Hematopoietic multipotent progenitor cell treated with erythropoietin and hydrocortisone succinate and interleukin-3 and kit ligand, for 4 days (in vitro differentiated cells): ENCODE measurements at places on chromosomes 5 and 9.

- DNase-seq = peak; percentile 6
Observed at GRCh38 chr5:57111993-57112392, 61.9 kb upstream of the GPBP1 start.

GRCh38 chr5:134539732-134540131 lies 14.3 kb downstream of the JADE2 start:
- DNase-seq = no peak

GRCh38 chr5:2740051-2740875 lies 11.2 kb downstream of the IRX2 start:
- DNase-seq = no peak

GRCh38 chr9:6640268-6641051 lies 5.1 kb downstream of the GLDC start:
- DNase-seq = no peak

DNA sequence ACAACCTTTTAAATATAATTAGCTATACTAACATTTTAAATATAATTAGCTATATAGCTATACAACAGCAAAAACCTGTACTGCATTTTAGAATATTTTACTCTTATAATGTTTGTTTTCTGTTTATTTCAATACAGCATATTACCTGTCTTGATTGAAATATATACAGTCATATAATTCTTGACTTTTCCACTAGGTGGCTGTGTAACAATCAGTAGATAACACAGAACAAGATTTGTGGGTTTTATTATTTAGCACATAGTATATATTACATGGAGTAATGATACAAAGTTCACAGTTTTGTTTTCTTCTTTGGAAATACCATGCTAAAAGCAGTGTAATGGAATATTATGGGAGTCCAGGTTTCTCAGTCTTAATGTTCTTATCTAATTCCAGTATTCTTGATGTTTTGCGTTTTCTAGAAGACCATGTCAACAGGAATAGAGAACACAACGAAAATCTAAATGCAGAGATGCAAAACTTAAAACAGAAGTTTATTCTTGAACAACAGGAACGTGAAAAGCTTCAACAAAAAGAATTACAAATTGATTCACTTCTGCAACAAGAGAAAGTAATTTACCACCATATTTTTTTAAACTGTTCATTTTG lies 13.3 kb downstream of the HMMR start:
- peak; percentile 48 for DNase-seq

DNA sequence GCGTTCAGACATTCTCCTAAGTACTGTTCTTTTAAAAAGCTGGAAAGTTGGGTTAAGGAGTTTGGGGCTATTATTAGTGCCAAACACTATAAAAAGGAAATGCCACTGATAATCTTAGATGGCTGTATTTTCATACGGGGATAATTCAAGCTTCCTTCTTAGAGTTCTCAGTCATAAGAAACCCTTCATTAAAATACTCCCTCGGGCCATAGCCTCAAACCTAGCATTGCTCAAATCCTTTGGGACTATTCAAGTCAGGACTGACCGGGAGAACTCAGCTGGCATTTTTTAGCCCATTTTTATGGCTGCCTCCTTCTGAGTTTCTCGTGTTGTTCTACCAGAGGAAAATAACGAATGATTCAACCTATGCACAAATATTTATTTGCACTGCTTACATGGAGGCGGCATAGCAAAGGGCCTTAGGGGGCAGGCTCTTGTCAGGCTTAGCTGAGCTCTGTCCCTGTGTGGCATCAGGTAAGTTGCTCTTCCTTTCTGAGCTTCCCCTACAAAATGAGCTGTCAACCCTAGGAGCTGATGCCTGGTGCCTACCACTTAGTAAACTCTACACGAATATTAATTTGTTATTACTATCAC lies 33.5 kb upstream of the ADAM19 start:
- no peak for DNase-seq

- DNase-seq = no peak
Observed at GRCh38 chr5:130065617-130066016, 161.4 kb downstream of the CHSY3 start.

DNA sequence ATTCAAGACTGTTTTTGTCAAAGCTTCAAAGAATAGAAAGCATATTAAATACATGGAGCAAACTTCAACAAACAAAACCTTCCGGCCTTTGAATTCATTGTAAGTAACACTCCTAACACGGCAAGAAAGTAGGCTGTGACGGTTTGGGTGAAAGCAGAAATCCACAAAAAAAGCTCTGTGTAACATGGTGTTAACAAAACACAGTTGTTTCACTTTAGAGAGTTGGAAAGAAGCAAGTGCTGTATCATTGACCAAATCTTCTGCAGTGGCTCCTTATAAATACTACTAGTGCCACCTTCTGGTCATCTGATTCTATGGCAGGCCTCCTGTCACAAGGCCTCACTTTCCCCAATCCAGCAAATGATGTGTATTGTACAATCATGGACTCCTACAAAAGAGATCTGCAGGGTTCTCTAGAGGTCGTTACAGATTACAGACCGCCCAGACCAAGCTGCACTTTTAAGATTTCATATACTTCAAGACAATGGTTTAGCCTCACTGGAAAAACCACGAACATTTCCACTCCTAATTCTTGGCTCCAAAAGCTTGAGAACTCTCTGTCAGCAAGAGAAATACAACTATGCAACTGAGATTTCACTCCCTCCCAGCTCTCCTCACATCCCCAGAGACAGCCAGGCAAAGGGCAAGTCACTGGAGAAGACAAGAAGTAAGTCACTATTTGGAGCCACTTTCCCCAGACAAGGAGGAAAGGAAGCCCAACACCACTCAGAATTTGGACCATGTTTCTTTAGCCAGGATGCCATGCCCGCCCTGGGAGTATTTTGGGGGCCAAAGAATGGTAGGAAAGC lies 196.2 kb downstream of the DTWD2 start:
- peak; percentile 91 for DNase-seq

DNA sequence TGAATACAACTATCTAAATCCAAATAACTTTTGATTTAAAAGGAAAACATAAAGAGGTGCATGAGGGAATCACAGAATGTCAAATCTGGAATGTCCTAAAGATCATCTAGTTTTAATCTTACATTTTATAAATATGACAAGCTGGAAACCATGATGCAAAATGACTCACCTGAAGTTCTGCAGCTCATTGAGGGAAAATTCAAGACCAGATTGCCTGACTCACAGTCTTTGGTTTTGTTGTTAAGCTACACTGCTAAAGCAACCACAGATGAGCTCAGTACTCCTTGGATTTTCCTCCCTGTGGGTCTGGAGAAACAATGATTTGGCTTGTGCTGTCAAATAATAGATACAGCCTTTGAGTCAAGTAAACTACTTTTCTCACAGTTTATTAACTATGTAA lies 19.1 kb upstream of the EDIL3 start:
- no peak for DNase-seq

GRCh38 chr5:86463339-86463738 lies 154.4 kb upstream of the COX7C start:
- peak; percentile 42 for DNase-seq

DNA sequence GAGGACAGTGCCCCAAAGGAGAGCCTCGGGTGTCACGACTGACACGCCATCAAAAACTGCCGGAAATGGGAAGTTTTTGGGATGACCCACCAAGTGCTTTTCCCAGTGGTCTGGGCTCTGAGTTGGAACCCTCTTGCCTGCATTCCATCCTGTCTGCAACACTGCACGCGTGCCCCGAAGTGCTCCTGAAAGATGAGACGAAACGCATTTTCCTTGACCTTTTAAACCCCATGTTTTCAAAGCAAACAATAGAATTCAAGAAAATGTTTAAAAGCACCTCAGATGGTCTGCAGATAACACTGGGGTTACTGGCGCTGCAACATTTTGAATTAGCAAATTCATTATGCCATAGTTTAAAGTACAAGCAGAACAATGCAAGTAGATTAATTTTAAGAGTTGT lies 92.9 kb downstream of the ANKRD18A start:
- no peak for DNase-seq

DNA sequence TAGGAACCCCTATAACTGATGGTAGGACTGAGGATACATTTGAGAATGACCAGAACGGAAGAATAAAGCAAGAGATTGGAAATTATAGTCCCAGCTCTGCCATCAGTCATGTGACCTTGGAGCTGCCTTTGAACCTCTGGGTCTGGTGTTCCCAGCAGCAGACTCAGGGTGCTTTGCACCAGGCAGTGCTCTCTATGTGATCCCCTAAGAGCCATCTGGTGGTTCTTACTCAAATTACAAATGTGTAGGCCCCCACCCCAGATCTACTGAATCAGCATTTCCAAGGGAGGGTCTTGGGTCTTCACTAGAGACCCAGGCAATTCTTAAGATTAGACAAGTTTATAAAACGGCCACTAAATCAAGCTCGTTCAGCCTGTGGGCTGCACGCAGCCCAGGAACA lies 40.2 kb upstream of the PRDM12 start:
- DNase-seq = peak; percentile 15

GRCh38 chr9:91082731-91083130 lies 279.0 kb downstream of the AUH start:
- DNase-seq = no peak

- no peak for DNase-seq
Observed at GRCh38 chr5:92371889-92372235, 988.7 kb upstream of the ARRDC3 start.

DNA sequence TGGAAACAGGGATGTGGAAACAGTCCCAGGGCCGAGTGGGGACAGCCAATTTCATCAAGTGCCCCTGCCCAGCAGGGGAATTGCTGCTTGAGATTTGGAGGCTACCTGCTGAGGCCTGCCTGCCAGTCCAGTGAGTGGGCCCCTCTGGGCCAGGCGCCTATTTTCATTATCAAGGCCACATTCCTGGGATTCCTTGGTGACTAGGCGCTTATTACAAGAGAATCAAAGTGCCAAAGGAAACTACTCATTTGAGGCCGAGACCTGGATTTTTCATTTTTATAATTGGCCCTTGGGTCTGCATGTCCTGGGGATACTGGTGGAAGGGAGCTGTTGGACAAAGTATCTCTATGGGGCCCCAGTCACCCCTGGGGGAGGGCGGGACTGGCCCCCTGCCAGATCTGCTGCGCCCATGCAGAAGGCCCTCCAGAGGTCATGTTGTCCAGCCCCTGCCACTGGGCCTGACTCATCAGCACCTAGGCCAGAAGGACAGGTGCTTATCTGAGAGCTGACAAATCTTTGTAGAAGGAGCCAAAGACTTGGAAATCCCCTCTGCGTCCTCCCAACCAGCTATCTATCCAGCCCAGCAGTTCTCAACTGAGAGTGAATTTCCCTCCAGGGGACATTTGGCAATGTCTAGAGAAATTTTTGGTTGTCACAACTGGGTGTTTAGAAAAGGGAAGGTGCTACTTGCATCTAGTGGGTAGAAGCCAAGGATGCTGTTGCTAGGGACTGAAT lies 45.6 kb downstream of the FOXI1 start:
- peak; percentile 69 for DNase-seq

DNA sequence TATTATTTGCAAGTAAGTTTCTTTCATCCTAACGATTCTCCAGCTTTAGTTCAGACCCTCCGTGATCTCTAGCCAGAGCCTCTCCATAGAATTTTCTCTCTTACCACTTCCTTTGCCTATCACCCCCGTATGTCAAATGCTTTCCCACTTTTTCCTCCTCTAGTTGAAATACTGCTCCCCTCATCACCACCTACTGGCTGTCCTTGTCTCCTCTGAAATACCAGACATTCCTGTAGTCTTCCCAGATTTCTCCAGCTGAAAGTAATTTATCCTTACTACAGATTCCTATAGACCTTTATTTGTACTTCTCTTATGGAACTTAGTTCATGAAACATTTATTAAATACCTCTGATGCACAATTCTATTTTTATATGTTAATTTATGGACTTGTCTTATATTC lies 36.0 kb upstream of the GLIPR2 start:
- DNase-seq = no peak

DNA sequence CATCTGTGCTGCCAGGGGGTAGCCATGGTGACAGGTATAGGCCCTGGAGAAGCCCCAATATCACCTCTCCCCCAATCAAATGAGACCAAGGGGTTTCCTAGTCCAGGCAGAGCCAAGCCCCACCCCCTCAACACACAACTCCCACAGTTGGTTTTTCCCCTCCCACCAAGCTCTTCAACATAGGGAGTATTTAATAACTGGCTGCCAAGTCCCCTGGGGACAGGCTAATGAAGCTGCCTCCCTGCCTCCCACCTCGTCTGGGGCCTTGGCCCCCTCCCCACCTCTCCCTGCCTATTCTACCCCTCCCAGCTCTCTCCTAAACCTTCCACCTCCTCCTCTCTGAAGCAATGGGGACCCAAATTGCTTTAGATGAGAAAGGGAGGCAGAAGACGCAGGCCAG lies 23.4 kb downstream of the CPLX2 start:
- DNase-seq = no peak

- DNase-seq = peak; percentile 82
Observed at GRCh38 chr5:1185629-1186350, 15.6 kb upstream of the SLC6A19 start.

DNA sequence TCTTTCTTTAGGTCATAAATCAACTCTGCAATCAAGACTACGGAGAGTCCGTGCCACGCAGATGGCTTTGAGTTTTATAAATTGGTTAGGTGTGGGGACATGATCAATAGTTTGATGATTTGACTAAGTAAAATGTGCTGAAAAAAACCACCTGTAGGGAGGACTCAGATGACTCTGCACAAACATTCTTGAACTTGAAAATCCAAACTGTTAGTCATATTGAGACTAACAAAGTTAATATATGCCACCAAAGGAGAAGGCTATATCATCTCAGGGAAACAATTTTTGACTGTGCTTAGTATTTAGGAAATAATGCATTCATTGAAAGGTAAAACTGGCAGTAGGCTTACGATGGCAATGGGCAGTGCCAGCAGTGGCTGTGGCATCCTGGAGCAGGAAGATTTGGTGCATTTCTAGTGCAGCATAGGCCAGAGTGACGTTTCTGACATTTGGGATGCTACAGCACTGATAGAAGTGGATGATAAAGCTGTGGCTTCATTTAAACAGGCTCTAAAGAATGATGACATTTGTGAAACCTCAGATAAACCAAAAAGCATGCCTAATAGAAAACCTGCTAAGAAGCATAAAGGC lies 291.1 kb downstream of the MLLT3 start:
- no peak for DNase-seq

GRCh38 chr5:156927545-156927944 lies 35.5 kb downstream of the TIMD4 start:
- DNase-seq = no peak

GRCh38 chr5:89342106-89342876 lies 459.3 kb upstream of the MEF2C start:
- no peak for DNase-seq

DNA sequence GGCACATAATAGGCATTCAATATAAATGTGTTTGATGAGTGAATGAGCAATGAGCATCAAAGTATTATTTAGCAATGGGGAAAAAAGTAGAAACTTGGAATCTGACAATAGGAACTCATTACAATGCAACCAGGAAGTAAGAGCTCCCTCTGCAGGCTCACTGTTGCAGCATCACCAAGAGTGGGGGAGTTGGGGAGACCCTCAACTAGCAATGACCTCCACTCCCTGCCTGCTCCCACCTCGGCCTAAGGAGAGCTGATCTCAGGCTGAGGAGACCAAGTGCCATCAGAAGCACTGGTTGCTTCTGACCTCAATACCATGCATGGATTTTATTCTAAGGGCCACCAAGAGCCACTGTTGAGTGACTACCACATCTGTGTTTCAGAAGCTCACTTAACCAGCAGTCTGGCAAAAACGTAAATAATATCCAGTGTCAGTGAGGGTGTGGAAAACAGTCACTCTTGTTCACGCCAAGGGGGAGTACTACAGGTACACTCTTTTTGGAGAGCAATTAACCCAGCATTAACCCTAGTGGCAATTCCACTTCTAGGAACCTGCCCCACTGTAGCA lies 8.0 kb downstream of the VDAC1 start:
- DNase-seq = peak; percentile 42
